ENCODE measurements at places on chromosomes 1 and 21.

DNA sequence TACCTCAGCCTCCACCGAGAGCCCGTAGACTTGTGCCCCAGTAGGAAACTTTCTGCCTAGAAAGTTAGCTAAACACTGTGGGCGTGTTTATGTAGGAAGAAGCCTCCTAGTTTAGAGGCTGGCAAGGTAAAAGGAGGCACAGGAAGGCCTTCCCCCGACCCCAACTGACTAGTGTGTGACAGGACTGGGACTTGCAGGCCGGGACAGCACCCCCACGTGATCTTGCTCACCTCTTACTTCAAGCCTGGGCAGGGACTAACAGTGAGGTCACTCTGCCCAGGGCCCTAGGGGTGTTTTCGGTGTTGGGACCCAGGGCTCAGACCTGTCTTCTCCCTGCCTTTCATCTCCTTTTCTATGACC is 392 bp upstream of the TAGLN2 start:
- no peak for DNase-seq

GRCh38 chr1:70043804-70044203 is 161.6 kb downstream of the LRRC40 start:
- no peak for DNase-seq

- DNase-seq: no peak
Measured at GRCh38 chr1:242440757-242441156, 83.7 kb downstream of the PLD5 start.

GRCh38 chr1:22258698-22259097 is 115.8 kb upstream of the WNT4 start:
- DNase-seq: no peak

GRCh38 chr1:107196973-107197562 is 56.2 kb downstream of the NTNG1 start:
- DNase-seq: peak; percentile 49

GRCh38 chr1:5856246-5856815 is 135.9 kb downstream of the NPHP4 start:
- no peak for DNase-seq

DNA sequence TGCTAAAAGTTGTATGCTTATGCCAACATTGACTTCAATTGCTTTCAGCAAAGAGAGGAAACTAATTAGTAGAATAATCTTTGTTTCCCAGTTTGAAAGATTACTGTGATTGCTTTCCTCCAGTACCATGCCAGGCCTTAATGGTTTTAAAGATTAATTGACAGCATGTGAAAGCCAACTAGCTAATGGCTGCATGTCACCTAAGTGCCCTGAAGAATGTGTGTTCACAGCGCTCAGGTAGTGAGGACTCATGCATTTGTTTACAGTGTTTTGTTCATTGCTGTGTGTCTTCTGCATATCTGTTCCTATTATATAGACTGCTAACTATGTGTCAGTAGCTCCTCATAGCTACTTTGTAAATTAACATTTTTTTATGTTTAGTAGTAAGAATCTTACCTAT is 335.6 kb downstream of the LRRIQ3 start:
- DNase-seq: no peak

DNA sequence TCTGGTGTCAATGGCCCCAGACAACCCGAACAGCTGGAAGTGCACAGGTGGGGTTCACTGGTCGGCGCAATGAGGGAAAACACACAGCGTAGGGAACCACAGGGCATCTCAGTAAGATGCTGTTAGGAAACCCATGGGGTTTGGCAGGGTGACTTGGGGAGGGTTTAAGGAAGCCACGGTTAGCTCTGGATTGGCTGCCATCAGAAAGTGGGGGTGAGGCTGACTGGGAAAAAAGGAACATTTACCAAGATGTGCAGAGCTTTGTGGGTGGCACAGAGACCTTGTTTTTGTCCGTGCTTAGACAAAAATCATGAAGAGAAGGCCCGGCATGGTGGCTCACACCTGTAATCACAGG is 11.0 kb downstream of the ALDH4A1 start:
- DNase-seq: no peak

- peak; percentile 68 for DNase-seq
Measured at GRCh38 chr1:38046884-38047602, 450 bp upstream of the POU3F1 start.

GRCh38 chr1:72570815-72571214 is 288.5 kb upstream of the NEGR1 start:
- DNase-seq: no peak

- DNase-seq: no peak
Measured at GRCh38 chr1:241020851-241021697, 335.9 kb downstream of the RGS7 start.
